Activated CD4-positive, CD25-positive, alpha-beta regulatory T cell treated with anti-CD3 and anti-CD28 coated beads, Interleukin-2, amount 50 U/mL, for 72 hours (primary cell): ENCODE measurements at places on chromosomes 2 and 18.

- no peak for DNase-seq
Measured at GRCh38 chr2:57849843-57850242, 196.8 kb upstream of the VRK2 start.

DNA sequence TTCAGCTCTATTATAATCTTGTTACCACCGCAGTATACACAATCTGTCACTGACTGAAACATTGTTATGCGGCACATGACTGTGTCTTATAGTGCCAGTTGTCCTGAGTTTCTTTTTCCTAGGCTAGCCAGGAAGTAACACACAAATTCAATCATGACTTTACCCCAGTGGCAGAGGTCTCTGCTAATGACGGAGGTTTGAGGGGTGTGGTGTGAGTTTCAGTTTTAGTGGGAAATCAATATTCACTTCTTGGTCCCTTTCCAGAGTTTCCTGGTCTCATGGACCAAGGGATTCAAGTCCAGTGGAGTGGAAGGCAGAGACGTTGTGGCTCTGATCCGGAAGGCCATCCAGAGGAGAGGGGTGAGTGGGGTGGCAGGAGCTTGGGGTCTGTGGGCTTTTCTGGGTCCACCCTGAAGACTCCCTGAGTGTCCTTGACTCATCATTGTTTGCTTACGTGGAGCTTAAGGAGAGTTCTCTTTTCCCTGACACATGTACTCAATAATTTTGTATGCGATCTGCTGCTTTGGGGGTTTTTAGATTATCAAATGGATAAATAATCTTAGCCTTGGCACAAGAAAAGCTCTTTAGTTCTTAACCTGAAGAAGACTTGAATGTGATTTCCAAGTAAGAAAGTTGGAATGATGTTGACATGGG lies 39.2 kb downstream of the HK2 start:
- no peak for DNase-seq

- DNase-seq, result no peak
Measured at GRCh38 chr2:13240789-13241487, 524.2 kb downstream of the TRIB2 start.

- DNase-seq, result no peak
Measured at GRCh38 chr18:57559314-57559713, 27.2 kb downstream of the FECH start.

- no peak for DNase-seq
Measured at GRCh38 chr18:22348521-22349316, 69.0 kb downstream of the CTAGE1 start.

DNA sequence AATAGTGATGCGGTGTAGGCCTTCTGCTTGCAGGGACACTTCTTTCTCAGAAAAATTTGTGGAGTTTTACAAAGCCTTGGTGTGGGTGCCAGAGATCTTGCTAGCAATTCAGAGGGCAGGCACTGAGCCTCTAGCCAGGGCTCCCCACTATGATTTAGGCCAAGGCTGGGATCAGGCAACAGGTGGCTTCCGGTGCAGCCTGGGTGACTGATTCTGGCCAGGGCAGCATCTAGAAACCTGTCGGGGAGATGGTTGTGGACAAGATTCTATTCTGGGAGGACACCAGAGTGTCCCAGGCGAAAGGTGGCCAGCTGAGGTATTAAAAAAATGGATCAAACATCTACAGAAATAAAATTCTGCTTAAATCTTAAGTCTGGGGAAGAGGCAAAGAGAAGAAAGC lies 21.5 kb upstream of the TNP1 start:
- no peak for DNase-seq

DNA sequence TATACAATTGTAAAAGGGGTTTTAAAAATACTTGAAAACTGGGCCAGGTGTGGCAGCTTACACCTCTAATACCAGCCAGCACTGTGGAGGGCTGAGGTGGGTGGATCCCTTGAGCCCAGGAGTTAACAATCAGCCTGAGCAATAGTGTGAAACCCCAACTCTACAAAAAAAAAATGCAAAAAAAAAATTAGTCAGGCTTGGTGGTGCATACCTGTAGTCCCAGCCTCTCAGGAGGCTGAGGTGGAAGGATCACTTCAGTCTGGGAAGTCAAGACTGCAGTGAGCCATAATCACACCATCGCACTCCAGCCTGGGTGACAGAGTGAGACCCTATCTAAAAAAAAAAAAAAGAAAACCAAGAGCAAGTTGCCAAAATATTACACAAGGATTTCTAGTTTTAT lies 182.7 kb downstream of the UBE2E3 start:
- DNase-seq, result no peak

DNA sequence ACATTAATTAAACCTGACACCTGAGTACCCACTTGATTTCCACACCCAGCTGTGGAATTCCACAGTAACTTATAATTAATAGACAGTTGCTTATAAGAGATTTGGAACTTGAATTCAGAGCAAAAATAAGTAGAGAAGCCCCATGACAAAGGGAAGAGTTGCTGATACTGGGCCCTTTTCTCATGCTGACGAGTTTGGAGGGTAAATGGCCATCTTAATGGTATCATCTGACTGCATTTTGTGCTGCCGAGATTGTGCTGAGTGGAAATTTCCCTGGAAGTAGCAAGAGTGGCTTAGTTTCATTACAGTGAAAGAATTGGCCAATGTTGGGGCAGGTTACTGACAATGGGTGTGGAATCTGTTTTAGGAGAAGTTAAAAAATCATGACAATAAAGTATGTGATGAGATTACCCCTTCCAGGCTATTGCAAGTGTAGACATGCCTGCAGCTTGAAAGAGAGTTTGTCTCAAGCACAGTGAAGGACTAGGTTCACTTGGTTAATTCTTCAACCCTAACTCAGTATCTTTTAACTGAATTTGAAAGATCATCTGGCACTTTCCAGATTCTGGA lies 49.9 kb downstream of the VSNL1 start:
- DNase-seq, result no peak

DNA sequence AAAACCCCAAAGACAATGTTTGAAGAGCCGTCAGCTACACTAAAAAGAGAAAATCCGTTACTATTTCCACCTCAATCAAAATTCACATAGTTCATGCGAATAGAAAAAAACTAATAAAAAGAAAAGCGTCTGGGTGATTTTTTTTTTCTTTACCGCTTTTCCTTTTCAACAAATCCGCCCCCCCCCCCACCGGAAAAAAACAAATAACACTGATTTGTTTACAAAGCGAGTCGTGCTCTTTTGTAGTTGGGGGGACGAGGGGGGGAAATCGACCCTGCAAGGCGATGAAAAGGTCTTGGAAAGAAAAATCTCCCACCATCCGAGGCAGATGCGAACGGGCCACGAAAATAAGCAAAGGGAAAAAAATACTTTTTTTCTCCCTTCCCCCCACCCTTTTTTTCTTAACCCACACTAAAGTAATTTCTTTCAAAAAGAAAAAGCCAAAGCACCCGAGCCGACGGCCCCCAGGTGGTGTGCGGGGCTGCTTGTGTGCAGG lies 638 bp downstream of the ZNF521 start:
- DNase-seq, result no peak
